ENCODE measurements at places on chromosomes 1 and 21. TPM values are rescaled to one million over a fixed set of nuclear protein-coding genes. Genes with fewer than 3 reads are reported as not detected.

GRCh38 chr1:55057270-55057955, 18.1 kb downstream of the PCSK9 start:
- DNase-seq: no peak

GRCh38 chr1:102799496-102799895, 308.8 kb downstream of the COL11A1 start:
- no peak for DNase-seq

GRCh38 chr1:114384922-114385321, 126.1 kb downstream of the TRIM33 start:
- DNase-seq: no peak

DNA sequence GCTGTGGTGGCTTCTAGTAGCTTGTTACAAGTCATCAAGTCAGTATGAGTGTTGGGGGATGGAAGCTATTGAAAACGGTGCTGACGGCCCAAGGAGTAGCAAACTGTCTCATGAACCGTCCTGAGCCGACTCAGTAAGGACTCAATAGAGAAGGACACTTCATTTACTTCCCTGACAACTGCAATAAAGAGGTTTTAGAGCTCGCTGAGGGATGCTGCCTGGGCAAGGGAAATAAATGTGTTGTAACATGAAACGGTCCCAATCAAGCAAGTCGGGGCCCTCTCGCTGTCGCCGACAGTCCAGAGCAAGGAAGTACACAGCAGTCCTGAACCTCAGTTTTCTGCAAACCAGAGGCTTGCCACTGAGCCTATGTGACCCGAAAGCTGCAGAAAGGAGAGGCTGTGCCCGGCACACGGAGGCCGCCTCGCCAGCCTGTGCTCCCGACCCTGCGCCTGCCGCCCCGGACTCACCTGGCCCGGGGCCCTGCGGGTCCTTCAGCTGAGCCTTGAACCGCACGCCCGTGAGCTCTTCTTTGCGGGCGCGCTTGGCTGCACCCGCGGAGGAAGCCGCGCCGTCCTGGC, 423 bp downstream of the URB1 start:
- no peak for DNase-seq

DNA sequence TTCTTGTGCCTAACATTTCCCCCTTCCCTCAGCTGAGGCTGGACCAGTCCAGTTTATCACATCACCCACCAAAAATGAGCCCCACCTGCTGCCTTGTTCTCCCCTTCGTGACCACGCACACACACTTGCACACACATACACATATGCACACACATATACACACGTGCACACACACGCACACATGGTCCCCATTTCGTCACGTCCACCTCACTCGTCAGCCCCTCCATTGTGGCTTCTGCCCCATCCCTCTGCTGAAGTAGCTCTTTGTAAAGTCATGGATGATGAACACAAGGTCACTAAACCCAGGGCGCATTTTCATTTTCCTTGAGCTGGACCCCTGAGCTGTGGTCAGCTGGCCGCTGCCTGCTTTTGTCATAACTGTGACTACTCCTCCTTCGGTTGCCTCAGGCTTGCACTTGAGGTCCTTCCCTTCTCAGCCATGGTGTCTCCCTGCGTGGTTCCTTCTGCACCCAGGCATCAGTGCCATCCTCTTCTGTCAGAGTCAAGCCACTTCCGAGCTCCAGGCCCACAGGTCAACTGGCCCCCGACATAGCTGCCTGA, 93.8 kb downstream of the SYT2 start:
- no peak for DNase-seq

DNA sequence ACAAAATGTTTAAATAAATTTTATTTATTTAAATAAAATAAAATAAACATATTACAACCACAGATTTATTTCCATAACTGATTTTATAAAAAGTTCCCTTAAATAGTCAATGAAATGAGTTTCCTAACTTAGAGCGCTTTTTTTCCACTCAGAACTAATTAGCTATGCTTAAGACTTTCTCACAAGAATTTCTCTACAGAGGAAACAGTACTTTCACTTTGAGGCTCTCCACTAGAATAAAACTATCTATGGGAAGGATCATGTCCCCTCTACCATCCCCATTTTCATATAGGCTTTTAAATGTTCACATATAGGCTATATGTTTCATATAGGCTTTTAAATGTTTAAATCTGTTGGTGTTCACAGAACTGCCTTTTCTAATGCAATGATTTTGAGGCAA, 40.0 kb upstream of the DPH5 start:
- DNase-seq: no peak

Gene LCE1A
- not detected for total RNA-seq

Gene CD5L
- total RNA-seq: not detected

Gene SH3BGRL3
- 35.7 TPM for total RNA-seq

Gene AXDND1
- not detected for total RNA-seq

Measured in pulmonary artery endothelial cell (primary cell).